ENCODE measurements at places on chromosomes 12 and 14. TPM values are rescaled to one million over a fixed set of nuclear protein-coding genes. Genes with fewer than 3 reads are reported as not detected.

The TMED8 gene
- total RNA-seq = 9.7 TPM

The KRT74 gene
- total RNA-seq = not detected

The TPPP2 gene
- total RNA-seq = not detected

The MYBPC1 gene
- not detected for total RNA-seq

The LGR5 gene
- total RNA-seq = not detected

The LRRC9 gene
- not detected for total RNA-seq

The BEST3 gene
- under 0.01 TPM for total RNA-seq

The UBE3B gene
- 20.5 TPM for total RNA-seq

The CLEC2A gene
- total RNA-seq = not detected

The NINJ2 gene
- 0.79 TPM for total RNA-seq

The SDSL gene
- total RNA-seq = 4.2 TPM

The PTPRR gene
- total RNA-seq = not detected

The KCNH3 gene
- total RNA-seq = not detected

The HOXC12 gene
- total RNA-seq = not detected

The HSPB8 gene
- total RNA-seq = 1.4 TPM

The OVCH1 gene
- under 0.01 TPM for total RNA-seq

The SDR9C7 gene
- total RNA-seq = not detected

The KRT75 gene
- total RNA-seq = not detected

The TRPV4 gene
- 1.3 TPM for total RNA-seq

The KRT5 gene
- not detected for total RNA-seq

The PSMC6 gene
- 53.4 TPM for total RNA-seq

The PLEK2 gene
- 5.9 TPM for total RNA-seq

The GZMH gene
- total RNA-seq = not detected

The CLEC1A gene
- 12.5 TPM for total RNA-seq

The DIO2 gene
- total RNA-seq = not detected

The HELB gene
- total RNA-seq = 1.2 TPM

The B4GALNT1 gene
- not detected for total RNA-seq

The MYH6 gene
- total RNA-seq = not detected

The OR6C2 gene
- not detected for total RNA-seq

The CLEC9A gene
- not detected for total RNA-seq

The EPYC gene
- total RNA-seq = not detected

The GLRX5 gene
- 32.9 TPM for total RNA-seq

The GLT1D1 gene
- total RNA-seq = not detected

The SALL2 gene
- total RNA-seq = 0.60 TPM

The DICER1 gene
- total RNA-seq = 24.6 TPM

The RND1 gene
- 1.4 TPM for total RNA-seq

The CD4 gene
- total RNA-seq = not detected

The PSMC1 gene
- total RNA-seq = 56.7 TPM

The MAP1LC3B2 gene
- total RNA-seq = 0.65 TPM

The KERA gene
- total RNA-seq = not detected

The TRMT5 gene
- 5.2 TPM for total RNA-seq

The SLC39A2 gene
- total RNA-seq = not detected

The KIF5A gene
- under 0.01 TPM for total RNA-seq

The CEP170B gene
- total RNA-seq = 5.0 TPM

The SPTSSA gene
- total RNA-seq = 16.5 TPM

The TFCP2 gene
- total RNA-seq = 14.1 TPM

The SUSD6 gene
- 11.3 TPM for total RNA-seq

The ZNF605 gene
- 2.4 TPM for total RNA-seq

The RNF41 gene
- 73.0 TPM for total RNA-seq

The BDKRB2 gene
- total RNA-seq = under 0.01 TPM

The CLEC1B gene
- total RNA-seq = not detected

The SERPINA4 gene
- total RNA-seq = not detected

The VAMP1 gene
- total RNA-seq = 2.6 TPM

The SLCO1B1 gene
- total RNA-seq = not detected

The FOXN4 gene
- total RNA-seq = not detected

The CRACR2A gene
- 12.2 TPM for total RNA-seq

The CAPZA3 gene
- not detected for total RNA-seq
